Coronary artery (tissue), 2 donors: ENCODE measurements at places on chromosomes 2 and 18.
A peak's percentile ranks its signal among the peaks of the same experiment; 100 is the strongest.

GRCh38 chr2:226354434-226354833 is 445.2 kb downstream of the IRS1 start:
- DNase-seq: no peak

DNA sequence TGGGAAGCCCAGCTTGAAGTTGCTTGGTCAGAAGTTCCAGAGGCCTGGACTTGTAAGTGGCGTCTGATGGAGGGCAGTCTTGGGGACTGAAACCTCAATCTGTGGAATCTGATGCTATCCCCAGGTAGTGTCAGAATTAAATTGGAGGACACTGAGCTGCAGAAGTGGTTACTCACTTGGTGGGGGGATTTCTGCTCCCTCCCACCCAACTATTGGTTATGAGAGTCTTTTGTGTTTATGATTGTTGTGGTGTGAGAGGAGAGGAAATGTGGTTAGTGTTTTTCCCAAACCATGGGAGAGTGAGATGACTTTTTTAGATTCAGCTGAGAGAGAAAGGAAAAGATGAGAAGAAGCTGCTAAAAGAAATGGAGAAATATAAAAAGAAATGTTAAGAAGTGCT is 12.8 kb downstream of the ZBTB14 start:
- DNase-seq: no peak

GRCh38 chr2:181305301-181306123 is 151.7 kb upstream of the ITGA4 start:
- DNase-seq: no peak

DNA sequence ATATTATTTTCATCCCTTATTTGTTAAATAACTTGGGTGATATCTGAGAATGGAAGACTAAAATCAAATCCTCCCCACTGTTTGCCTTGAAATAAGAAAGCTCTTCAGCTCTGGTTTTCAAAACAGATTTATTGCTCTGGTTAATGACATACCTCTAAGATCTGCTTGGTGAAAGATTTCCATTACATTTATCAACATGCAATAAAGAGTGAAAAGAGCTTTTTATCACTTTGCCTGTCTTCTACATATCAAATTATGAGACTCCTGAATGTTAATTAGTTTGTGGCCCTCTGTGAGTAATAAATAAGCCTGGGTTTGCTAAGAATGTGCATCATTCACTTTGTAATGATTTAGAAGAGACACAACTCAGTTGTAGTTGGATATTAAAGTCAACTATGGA is 115.7 kb downstream of the PRKRA start:
- DNase-seq: no peak

DNA sequence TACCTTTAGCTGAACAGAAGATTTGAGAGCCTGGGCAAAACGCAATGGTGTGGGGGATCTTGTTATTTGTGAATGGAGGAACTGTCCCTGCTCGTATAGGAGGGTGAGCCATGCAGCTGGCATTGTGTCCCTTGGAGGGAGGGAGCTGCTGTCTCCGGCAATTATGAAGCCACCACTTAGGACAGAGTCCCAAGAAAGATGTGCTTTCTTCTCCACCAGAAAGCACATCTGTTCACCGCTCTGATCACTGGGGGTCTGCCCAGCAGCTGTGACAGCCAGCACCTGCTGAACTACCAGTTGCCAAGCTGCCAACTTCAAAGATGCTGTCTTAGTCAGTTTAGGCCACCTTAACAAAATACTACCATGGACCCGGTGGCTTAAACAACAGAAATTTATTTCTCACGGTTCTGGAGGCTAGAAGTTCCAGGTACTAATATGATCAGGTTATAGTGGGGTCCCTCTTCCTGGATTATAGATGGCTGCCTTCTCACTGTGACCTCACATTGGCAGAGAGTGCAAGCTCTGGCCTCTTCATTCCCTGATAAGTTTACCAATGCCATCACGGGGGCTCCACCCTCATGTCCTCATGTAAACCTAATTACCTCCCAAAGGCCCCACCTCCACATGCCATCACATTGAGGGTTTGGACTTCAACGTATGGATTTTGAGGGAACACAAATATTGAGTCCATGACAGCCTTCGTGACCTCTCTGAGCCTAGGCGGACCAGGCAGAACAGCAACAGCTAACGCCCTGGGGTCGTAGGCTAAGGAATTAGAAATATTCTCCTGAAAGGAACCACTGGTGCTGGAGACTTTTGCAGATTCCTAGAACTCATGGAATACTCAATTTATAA is 148.3 kb downstream of the RHBDD1 start:
- DNase-seq: no peak

DNA sequence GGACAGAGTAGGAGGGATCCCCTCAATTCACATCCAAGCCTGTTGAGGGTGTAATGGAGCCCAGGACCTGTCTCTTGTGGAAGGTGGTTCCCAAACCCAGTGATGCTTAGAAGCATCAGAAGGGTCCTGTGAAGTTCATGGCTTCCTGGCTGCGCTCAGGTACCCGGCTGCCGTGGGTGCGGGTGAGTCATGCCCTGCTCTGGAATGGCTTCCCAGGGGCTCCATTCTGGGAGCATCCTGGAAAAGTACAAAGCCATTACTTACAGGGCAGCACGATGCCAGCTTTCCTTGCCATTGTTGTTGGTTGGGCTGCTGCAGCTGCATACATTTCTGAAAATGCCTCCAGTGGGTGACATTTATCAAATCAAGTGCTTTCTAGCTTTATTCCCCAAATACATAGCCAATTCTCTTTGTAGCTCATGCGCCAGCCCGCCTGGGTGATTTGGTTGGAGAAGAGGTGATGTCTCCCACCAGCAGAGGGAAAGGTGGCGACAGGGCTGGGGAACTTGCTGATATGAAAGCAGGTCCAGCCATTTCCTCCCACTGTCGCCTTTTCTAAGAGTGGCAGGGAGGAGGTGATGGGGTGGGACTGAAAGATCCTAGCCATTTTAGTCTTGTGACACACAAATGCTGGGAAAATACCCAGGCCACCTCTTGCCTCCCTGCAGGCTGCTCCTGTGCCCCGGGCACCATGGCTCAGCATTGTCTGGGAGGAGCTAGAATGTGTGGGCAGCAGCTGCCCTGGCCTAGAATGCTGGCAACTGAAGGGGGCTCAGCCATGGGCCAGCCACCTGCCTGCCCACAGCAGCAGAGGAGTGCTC is 65.9 kb upstream of the HPCAL1 start:
- no peak for DNase-seq

GRCh38 chr2:160337728-160338127 is 137.7 kb upstream of the ITGB6 start:
- no peak for DNase-seq

GRCh38 chr2:240172071-240172895 is 31.8 kb upstream of the OTOS start:
- DNase-seq: no peak

GRCh38 chr2:128557831-128558241 is 239.2 kb upstream of the HS6ST1 start:
- DNase-seq: no peak

DNA sequence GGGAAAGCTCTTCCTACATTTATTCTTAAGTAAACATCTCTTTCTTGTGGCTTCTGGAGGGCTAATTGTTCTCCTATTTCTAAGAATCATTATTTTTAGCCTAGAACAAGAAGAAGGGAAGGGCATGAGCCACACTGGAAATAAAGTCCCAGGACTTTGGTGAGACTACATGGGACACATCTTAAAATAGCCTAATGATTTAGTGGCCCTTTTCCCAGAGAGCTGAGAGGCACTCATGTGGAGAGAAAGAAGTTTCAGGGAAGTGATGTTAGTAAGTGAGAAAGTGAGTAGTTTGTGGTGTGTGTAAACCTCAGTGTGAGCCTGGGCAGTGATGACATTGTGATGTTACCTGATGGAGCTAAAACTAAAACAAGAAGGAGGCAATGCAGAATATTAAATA is 14.6 kb downstream of the ITGA4 start:
- no peak for DNase-seq

DNA sequence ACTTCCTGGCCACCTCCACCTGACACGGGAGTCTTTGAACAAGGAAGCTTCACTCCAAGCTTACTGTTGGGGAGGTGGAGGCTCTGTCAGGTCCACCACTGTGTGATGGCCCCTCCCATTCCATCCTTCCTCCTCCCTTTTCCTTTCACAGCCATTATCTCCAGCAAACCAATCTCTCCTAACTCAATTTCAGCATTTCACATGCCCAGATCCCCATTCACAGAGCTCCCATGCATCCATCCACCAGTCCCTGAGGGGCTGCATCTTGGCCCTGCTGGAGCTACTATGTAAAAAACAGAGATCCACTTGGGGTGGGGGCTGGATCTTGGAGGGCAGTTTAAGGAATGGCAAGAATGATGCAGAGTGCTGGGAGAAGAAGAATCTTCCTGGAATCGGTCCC is 129.0 kb upstream of the COPS8 start:
- peak; percentile 57 for DNase-seq

DNA sequence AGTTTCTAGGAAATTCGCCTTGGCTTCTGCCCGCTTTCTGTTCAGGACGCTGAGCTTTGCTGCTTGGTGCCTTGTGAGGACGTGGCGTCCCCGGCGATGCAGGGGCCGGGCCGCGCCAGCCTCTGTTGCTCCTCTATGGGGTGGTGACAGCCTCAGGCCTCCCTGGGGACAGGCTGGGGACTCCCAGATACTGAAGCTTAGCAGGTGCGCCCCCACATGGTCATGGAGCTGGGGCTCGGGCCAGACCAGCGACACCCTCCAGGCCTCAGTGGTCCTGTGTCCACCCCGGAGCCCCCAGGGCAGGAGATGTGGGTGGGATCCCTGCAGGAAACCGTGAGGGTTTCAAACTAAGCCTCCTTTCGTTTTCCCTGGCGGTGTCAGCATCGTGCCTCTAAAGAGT is 29.2 kb downstream of the KCNG2 start:
- no peak for DNase-seq

DNA sequence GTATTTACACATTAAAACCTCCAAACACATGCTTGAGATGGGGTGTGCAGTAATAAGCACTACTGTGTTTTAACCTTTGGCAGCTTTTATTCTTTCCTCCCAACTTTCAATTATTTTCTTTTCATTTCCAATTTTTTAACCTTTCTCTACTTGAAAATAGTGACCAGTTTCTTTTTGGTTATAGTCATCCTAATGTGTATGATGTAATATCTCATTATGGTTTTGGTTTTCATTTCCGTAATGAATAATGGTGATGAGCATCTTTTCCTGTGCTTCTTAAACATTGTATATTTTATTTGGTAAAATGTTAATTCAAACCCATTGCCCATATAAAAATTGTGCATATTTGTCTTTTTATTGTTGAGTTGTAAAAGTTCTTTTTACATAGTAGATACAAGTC is 103.5 kb downstream of the BMPR2 start:
- DNase-seq: no peak

- DNase-seq: peak; percentile 92
Measured at GRCh38 chr2:120867290-120868241, 131.9 kb downstream of the GLI2 start.

DNA sequence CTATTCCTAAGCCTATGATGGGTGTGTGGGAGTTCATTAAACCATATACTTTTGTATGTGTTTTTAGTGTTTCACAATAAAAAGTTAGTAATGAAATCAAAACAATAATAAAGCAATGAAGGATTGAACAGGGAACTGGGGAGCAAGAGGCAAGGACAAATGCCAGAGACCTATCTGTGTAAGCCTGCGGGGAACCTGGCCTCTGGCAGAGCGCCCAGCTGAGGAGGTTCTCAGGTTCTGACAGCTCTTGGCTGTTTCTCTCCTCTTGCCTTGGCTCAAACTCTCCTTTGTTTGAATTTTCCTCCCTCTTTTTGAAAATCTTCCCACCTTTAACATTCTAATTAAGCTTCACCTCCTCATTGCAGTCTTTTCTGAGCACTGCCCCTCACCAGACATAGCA is 200.0 kb upstream of the NCKAP5 start:
- no peak for DNase-seq

DNA sequence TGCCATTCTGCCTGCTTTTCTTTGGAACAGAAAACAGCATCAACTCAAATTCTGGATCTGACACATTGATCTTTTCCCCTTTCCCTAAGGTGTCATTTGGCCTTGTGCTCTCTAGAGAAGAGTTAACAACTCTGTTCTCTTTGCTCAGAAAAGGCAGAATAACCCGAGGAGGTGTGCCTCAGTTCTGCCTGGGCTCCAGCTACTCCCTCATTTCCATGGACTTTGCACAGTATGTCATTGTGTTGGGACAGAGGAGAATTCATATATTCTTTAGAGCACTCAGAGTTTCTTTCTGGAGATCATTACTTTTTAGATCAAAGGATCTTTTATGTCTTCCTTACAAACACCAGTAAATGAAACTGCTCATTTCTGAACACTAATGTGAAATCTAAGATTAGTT is 249.1 kb downstream of the PHLPP1 start:
- no peak for DNase-seq

DNA sequence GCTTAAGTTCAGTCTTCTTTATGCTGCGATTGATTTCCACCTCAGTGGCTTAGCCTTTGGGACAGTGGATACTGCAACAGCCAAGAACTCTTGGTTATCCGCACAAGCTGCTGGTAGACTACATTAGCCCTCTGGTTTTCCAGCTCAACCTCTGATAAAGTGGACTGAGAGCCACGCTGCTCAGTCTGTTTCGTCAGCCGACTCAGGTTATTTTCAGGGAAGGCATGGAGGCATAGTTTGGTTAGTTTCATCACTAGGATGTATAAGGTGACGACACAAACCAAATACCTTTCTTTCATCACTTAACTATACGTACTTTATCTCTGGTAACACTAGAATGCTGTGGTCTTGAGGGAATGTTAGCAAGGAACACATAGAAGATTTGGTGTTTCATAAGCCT is 14.2 kb downstream of the CD8A start:
- no peak for DNase-seq

DNA sequence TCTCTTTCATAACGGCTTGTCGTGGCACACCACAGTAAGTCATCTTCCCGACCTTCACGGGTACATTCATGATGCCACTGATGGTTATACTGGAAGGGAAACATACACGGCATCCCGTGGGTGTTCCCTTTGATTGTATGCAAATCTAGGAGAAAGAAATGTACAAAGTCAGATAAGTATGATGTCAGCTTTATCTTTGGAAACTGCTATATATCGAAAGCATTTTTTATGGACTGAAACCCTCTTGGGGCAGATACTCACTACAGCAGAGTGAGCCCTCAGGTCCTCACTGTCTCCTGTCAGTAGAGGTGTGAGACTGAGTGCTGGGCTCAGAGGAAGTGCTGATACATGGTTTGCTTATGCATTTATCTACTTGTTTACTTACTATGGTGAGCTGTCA is 20.4 kb downstream of the PLA2R1 start:
- DNase-seq: no peak

DNA sequence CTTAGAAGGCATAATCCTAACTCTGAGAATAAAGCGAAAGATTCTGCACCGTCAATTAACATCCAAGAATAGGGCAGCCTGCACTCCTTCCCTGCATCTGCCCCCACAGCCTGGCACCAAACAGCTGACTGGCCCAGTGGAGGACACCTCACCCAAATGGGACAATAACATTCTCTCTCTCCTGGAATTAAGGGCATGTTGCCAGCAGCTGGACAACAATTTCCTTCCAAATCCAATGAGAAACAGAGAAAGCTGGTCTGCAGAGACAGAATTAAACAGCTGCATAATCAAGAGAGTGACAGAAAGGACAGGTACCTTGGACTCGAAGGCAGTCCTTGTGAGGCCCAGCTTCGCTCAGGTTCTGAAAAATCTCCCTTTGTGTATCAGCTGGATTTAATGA is 15.0 kb downstream of the COX7A2L start:
- no peak for DNase-seq

GRCh38 chr2:25374827-25375226 is 33.1 kb upstream of the DNMT3A start:
- no peak for DNase-seq

GRCh38 chr2:107405261-107405660 is 421.4 kb upstream of the RGPD4 start:
- DNase-seq: no peak

GRCh38 chr2:95062242-95063085 is 37.0 kb downstream of the MAL start:
- peak; percentile 33 for DNase-seq
